Activated gamma-delta T cell treated with Interleukin-2 at 50 U/mL for 16 hours (primary cell): ENCODE measurements at places on chromosomes 6 and 20.

GRCh38 chr6:84685983-84686584 is 78.3 kb downstream of the TBX18 start:
- no peak for DNase-seq

DNA sequence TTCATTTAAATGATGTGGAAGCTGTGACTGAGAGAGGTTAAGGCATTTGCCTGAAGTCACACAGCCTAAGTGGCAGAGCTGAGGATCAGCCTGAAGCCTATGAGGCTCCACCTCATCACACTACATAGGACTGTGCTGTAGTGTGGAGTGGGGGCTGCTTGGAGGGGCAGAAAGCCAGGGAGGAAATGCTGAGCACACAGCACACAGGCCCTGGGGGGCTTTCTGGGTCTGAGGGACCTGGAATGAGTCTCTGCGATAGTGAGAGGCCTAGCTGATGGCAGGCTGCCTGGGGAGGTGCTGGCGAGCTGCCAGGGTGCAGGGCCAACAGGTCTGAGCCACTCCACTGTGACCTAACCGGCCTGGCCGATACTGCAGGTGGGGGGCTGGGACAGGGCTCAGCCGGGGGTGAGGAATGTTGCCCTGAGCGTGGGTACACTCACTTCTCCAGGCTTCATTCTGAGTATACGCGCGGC is 2.2 kb upstream of the ARHGAP40 start:
- DNase-seq, result no peak

- no peak for DNase-seq
Observed at GRCh38 chr20:63930971-63931553, 25.2 kb downstream of the UCKL1 start.

DNA sequence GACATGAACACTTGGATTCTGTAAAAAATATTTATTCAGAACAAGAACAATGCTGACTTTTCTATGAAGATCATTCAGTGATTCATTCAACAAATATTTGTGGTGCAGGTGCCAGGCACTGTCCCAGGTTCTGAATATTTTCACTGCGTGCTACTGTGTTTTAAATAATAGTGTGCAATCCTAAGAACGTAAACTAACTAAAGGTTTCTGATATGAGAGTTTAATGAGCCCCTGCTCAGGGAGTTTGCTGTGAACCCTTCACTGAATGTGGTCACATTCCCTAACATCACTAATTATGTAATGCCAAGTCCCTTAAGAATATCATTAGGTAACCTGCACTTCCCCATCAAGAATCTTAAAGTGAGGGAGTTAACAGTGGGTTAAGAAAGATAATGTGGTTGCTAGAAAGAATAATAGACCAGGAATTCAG is 1.7 kb upstream of the TMEM170B start:
- DNase-seq, result no peak

DNA sequence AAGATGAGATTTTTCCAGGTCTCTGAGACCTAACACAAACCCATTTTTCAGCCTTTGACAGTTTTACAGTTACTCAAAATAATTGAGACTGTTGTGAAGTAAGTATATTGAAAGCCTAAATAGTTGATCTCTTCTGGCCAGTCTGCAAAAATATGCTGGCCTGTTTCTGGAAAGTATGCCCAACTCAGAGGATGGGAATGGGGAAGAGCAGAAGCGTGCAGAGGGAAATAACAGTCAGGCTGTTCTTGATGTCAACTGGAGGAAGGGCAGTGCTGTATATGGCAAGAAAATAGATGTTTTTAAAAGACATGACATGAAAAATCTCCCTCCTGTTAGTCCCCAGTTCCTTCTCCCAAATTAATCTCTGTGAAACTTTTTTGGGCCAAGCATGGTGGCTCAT is 3.8 kb downstream of the GID8 start:
- no peak for DNase-seq

GRCh38 chr6:45988635-45989034 is 27.0 kb downstream of the CLIC5 start:
- DNase-seq, result no peak

DNA sequence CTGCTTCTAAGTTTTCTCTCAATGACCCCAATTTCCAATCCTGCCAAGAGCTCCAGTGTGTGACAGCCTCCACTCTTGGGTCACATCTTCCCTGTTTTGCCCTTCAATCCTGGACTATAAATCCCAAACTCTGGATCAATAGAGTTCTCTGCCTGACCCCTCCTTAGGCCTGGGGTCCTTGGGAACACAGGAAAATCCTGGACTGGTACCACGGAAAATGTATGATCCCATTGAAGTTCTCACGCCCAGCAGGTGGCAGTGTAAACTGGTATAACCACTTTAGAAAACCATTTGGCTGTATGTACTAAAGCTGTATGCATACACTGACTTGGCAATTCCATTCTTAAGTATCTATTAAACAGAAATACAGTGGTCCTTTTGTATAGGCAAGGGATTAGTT is 98.0 kb downstream of the SNAP25 start:
- no peak for DNase-seq

DNA sequence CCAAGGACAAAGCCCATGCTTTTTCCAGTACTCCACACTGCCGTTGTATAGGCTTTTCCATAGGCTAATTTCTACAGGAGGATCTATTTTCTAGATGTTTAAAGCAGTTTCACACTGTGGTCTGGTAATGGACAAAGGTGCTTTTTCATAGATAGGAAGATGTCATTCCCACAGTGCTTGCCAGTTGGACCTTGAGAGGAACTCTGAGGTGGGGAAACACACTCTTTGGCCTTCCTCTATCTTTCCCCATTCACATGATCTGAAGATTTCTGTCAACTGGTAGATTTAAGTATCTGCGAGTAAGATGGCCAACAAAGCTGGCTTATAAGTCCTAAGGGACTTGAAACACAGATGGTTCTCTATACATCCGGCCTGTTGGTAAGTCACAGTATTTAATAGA is 477.3 kb downstream of the UTRN start:
- no peak for DNase-seq

DNA sequence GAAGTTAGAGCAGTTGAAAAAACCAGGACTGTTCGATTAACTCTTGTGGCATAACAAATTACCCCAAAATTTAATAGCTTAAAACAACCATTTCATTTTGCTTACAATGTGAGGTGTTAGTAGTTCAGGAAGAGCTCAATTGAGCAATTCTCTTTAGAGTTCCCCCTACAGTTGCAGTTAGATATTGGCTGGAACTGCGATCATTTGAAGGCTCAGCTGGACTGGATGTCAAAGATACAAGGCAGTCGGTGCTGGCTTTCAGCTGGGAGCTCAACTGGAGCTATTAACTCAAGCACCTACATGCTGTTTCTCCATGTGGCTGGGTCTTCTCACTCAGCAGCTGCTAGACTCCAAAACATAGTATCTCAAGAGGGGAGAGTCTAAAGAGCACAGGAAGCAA is 96.0 kb upstream of the LOC128125822 start:
- no peak for DNase-seq

DNA sequence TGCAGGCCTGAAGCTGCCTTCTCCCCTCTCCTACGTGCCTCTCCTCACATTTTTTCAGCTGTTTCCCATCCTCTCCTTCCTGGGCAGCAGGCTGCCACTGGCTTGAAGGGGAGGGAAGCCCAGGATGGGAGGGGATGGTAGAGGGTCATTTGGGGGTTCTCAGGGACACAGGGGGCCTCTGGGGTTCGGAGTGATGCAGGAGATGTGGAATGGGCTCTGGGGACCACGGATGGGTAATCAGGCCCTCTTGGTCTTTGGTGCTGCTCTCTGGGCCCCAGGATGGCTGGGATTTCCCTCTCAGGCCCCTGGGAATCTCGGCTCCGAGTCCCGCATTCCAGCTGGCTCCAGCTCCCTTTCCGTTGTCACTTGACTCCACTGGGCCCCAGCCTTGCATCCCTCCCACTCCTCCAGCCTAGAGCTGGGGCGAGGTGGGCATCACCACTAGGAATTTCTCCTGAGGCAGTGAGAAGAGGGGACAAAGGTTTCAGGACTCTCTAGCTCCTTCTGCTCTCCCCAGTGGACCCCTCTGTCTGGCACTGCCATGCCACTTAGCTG is 2.0 kb upstream of the DDR1 start:
- DNase-seq, result no peak

DNA sequence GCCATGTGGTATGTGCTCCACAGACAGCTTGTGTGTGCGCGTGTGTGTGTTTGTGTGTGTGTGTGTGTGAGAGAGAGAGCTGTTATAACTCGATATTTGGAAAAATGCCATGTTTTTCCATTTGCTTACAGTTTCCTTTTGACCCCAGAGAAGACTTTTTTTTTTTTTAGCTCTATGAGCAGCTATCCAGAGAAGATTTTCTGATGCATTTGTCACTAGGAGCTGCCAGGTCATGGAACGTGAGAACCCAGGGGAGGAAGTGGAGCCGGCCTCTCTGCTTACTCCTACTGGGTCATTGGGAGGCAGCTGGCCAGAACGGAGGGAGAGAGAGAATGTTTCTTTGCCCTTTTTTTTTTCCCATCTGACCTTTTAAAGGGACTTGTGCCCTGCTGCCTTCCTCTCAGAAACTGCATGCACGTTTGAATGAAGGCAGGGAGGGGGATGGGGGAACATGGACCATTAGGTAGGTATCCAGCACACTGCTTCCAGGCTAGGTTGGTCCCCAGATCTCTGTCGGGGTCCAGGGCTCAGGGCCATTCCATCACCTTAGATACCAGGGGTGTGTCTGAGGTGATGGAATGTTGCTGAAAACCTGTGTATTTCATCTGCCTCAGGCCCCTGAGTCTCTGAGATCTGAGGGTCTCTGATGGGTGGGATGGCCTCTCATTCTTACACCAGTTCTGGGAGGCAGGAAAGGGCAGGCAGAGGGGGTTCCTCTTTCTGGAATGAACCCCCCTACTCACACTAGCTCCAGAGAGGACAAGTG is 11.2 kb upstream of the MRPS18A start:
- DNase-seq, result no peak

DNA sequence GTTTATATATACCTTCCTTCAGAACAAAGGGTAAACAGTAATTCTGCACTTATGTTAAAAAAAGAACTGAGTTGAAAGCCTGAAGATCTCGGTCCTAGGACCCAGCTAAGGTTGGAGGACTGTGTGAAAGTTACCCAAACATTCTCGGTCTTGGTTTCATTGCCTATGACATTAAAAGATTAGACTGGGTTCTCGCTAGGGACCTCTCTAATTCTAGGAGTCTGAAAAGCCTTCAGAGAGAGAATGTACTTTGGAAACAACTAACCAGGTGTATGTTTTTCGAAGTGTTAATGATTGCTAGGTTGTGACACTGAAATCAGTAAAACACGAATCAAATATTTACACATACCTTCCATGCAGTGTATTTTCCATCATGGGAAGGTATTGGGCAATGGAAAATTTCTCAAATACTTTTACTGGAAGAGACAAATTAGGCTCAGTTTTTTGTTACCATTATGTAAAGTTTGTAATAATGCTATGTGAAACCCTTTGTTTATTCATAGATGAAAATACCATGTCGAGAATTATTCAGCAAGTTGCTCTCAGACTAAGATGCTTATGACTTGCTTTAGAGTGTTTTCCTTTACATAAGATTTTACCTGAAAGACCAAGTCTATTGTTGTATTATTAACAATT is 113.7 kb upstream of the LOC128125822 start:
- no peak for DNase-seq

DNA sequence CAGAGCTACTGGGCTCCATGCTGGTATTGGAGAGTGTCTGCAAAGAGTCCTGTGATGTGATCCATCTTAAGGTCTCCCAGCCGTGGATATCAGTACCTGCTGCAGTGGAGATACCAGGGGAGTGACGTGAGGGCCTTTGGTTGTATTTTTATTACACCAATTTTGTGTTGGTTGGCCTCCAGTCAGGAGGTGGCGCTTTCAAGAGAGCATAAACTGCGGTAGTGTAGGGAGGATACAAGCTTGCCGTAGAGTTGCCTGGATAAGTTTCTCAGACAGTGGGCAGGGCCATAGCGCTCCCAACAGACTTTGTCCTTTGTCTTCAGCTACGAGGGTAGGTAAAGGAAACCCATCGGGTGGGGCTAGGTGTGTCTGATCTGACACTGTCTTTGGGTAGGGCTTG is 113.0 kb upstream of the CEP162 start:
- no peak for DNase-seq

GRCh38 chr6:5256952-5257351 is 3.8 kb downstream of the LYRM4 start:
- DNase-seq, result no peak

- DNase-seq, result peak; percentile 71
Observed at GRCh38 chr6:42782689-42783176, 881 bp downstream of the BICRAL start.

GRCh38 chr20:41696428-41696827 is 78.3 kb upstream of the CHD6 start:
- DNase-seq, result no peak

DNA sequence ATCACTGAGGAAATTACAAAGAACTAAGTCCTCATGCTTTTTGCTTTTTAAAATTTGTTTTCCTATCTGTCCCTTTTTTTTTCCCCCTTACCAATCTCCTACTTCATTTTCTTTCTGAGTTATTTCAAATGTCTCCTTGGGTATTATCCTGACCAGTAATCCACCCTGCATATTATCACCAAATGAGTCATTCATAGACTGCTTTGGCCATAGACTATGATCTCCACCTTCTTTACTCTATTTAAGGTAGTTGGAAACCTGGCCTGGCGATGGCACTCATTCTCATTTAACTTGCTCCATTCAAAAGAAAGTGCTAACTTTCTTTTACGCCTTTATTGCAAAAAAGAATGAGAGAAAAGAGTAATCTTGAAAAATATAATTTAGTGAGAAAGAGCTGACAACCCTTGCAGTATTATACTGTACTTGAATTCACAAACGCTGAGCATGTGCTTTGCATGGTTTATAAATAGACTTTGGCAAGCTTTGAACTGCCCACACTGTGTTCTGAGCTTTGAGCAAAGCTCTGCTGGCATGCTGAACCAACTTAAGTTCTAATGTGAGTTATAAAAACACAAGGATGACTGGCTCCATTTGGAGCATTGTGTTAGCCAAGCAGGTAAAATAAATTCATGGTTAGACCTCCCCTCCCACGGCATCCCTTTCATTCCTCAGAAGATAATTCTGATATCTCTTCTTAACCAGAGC is 198.9 kb downstream of the NKAIN2 start:
- DNase-seq, result no peak

DNA sequence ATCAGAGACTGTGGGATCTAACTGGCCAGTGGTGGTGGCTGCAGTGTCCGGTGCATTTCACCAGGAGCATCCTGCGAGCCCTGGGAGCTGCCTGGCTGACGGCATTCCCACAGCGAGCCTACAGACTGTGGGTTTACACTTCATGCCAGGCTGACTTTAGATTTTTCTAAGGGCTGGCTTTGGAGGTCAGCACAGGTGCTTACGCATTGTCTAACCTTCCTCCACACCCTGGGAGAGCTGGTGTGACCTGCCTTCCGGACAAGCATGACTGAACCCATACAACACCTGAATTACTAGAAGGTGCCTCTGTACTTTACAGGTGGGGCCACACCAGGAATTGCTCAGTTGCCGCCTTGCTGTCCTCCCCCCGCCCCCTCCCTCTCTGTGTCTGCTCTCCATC is 96.2 kb downstream of the RREB1 start:
- no peak for DNase-seq

DNA sequence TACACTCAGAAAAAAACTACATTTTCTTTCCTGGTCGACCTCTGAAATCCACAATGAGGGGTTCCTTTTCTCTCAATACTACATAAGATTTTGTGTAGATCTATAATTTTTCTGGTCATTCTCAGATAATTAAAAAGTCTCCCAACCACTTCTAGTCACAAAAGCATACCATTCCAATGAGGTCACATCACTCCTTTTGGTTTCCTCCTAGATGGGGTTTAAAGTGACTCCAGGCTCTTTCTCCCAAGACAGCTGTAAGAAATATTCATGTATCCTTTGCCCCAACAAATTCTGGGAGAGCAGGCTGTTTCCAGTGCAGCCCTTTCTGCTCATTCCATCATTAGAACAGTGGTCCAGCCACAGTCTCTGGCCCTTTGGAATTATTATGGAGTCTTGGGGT is 43.1 kb upstream of the BEND6 start:
- DNase-seq, result no peak

GRCh38 chr20:9978397-9979004 is 56.3 kb upstream of the ANKEF1 start:
- DNase-seq, result peak; percentile 21
